ENCODE measurements at places on chromosomes 11 and 22. TPM values are rescaled to one million over a fixed set of nuclear protein-coding genes. Genes with fewer than 3 reads are reported as not detected.

DNA sequence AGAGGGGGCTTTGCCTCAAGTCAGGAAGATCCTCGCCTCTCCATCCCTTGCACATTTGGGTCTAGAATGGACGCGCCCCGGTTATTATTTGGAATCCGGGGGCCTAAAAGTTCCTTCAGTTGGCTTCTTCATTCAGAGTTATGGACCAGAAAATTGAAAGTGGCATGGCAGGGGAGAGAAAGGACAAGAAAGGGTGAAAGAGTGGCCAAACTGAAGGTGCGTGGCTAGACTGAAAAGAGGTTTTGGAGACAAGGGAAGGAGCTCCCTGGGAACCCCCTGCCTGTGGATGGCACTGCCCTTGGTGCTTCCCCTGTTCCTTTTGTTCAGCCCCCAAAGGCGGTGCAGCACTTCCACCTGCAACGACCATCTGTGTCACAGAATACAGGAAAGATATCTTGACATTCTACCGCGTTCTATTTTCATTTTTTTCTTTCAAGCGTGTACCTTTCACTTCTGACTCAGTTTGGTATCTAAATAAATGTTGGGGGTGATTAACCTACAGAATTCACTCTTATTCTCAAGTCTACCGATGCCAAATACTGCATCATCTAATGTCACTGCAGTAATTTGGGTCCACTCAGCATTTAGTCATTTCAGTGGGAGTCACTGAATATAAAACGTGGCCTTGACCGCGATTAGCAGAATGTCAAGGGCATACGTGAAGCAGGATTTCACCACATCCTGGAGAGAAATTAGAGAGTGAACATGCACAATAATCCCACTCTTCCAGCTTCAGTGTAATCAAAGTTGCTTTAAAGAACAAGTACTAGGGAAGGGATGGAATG is 88.1 kb upstream of the ARHGAP32 start:
- H3K27ac ChIP-seq = no peak overlapping the region
- H3K4me1 ChIP-seq = peaks cover 5% of the 10 kb centered on the region
- H3K4me3 ChIP-seq = peak overlapping the region; percentile 51
- H3K27me3 ChIP-seq = no peaks in the 10 kb centered on the region

GRCh38 chr11:35049859-35050531 is 89.0 kb upstream of the CD44 start:
- no peak for DNase-seq
- H3K27me3 ChIP-seq = no peaks in the 10 kb centered on the region
- H3K4me3 ChIP-seq = no peak overlapping the region
- no peak overlapping the region for H3K27ac ChIP-seq

CYP2D6 gene
- total RNA-seq = not detected

MIOX gene
- not detected for total RNA-seq

DNA sequence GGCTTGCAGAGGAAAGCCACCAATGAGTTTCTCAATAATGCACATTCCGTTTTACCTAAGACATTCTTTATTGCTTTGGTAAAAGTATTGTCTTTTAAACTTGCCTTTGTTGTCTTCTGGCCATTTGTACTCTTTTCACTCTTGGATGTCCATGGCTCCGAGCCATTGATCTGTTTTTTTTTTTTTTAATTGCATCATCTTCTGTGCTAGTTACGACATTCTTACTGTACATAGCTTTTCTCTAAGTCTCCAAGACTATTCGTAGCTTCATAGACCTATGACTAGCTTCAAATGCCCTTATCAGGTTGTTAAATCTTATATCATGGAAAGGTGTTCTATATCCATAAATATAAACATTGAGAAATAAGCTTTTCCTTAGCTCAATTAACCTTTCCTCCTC is 1522.6 kb downstream of the FAM181B start:
- H3K36me3 ChIP-seq = no peaks in the 10 kb centered on the region
- H3K4me1 ChIP-seq = no peaks in the 10 kb centered on the region
- H3K4me3 ChIP-seq = no peak overlapping the region

- no peak for DNase-seq
- H3K27ac ChIP-seq = no peak overlapping the region
- H3K4me3 ChIP-seq = no peak overlapping the region
- H3K4me1 ChIP-seq = peaks cover 16% of the 10 kb centered on the region
- H3K36me3 ChIP-seq = peaks cover 40% of the 10 kb centered on the region
- no peaks in the 10 kb centered on the region for H3K27me3 ChIP-seq
Measured at GRCh38 chr22:41899992-41900651, 14.8 kb downstream of the SHISA8 start.

DNA sequence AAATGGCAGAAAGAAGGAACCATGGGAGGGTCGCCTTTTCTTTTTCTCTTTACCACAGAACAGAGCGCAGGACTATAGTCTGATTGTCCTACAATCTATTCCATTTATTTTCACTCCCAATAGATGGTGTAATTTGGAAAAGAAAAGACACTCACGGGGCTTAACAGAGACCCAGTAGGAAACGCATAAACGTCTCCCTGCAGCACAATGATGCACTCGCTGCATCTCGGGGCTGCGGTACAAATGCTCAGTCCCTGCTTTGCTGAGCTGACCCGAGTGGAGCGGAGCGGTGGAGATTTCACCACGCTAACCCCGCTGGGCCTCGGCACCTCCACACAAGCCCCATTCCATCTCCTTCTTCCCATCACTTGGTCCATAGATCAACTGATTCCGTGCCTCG is 1.5 kb downstream of the FEZ1 start:
- H3K4me3 ChIP-seq = no peak overlapping the region
- peaks cover 12% of the 10 kb centered on the region for H3K27me3 ChIP-seq
- H3K36me3 ChIP-seq = no peaks in the 10 kb centered on the region
- no peak overlapping the region for H3K27ac ChIP-seq

- H3K4me1 ChIP-seq = peaks cover 8% of the 10 kb centered on the region
- H3K27ac ChIP-seq = no peak overlapping the region
- no peaks in the 10 kb centered on the region for H3K36me3 ChIP-seq
- no peaks in the 10 kb centered on the region for H3K27me3 ChIP-seq
- H3K4me3 ChIP-seq = no peak overlapping the region
- DNase-seq = no peak
Measured at GRCh38 chr11:108732395-108732794, 67.5 kb downstream of the DDX10 start.

DNA sequence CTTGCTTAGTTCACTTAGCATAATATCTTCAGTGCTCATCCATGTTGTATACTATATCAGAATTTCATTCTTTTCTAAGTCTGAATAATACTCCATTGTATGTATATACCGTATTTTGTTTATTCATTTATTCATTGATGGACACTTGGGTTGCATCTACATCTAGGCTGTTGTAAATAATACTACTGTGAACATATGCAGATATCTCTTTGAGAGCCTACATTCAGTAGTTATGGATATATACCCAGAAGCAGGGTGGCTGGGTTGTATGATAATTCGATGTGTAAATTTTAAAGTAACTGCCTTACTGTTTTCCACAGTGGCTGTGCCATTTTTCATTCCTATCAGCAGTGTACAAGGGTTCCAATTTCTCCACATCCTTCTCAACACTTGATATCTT is 116.5 kb downstream of the TMEM135 start:
- no peaks in the 10 kb centered on the region for H3K36me3 ChIP-seq
- H3K4me1 ChIP-seq = no peaks in the 10 kb centered on the region

GRCh38 chr11:96105944-96106343 is 182.0 kb upstream of the MTMR2 start:
- H3K4me1 ChIP-seq = peaks cover 43% of the 10 kb centered on the region
- peak overlapping the region; percentile 88 for H3K27ac ChIP-seq
- no peaks in the 10 kb centered on the region for H3K36me3 ChIP-seq
- no peak overlapping the region for H3K4me3 ChIP-seq

DKK3 gene
- total RNA-seq = 572 TPM

GRCh38 chr11:68399916-68400315 is 60.6 kb upstream of the PPP6R3 start:
- H3K4me1 ChIP-seq = no peaks in the 10 kb centered on the region
- no peak for DNase-seq
- no peak overlapping the region for H3K4me3 ChIP-seq
- H3K27me3 ChIP-seq = no peaks in the 10 kb centered on the region

- H3K27ac ChIP-seq = no peak overlapping the region
- H3K4me3 ChIP-seq = no peak overlapping the region
- peaks cover 13% of the 10 kb centered on the region for H3K4me1 ChIP-seq
Measured at GRCh38 chr11:129148487-129148886, 43.6 kb downstream of the ARHGAP32 start.

Measured in SJSA1 (cell line).